RPMI8226 (cell line): ENCODE measurements at places on chromosomes 2 and 18.

DNA sequence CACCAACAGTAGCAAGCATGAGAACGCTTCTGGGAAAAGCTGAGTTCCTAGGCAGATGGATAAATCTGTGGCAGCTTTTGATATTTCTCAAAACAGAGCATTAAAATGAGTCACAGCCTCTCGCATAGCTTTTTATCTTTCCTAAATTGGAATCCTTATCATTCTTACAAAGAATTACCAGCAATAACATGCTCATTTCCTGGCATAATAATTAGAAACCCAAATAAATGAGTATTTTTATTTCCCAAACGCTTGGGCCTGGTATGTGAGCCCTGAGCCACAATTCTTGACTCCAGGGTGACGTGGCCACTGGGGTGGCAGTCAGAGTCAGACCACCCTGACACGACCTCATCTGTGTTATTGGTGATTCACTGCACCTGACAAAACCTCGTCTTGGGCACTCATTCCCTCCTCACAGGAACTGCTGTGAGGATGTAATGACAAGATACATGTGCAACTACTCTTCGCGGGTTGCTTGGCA is 210.7 kb downstream of the ARL4C start:
- DNase-seq: no peak

DNA sequence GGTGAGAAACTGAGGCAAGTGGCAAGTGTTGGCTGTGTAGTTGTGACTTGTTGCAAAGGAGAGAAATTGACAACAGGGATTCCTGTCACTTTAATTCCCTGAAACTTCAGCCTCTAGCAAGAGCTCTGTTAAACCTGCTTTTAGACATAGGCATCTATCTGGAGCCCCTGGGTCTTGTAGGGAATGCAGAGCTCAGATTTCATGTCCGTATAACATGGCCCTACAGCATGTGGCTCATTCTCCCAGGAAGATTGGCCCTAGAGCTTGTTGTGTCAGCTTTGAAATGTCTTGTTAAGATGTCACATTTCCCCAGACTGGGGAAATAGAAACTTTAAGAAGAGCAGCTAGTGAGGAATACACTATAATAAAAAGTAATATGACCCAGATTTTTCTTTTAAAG is 115.8 kb downstream of the POLE4 start:
- no peak for DNase-seq

- DNase-seq: no peak
Observed at GRCh38 chr2:17231394-17231965, 286.8 kb downstream of the RAD51AP2 start.

- no peak for DNase-seq
Observed at GRCh38 chr2:179800776-179801175, 60.6 kb downstream of the ZNF385B start.

- DNase-seq: peak; percentile 46
Observed at GRCh38 chr2:14722904-14723570, 90.5 kb downstream of the LRATD1 start.

- DNase-seq: peak; percentile 25
Observed at GRCh38 chr2:37344453-37345361, at the start of gene QPCT. TSS of gene QPCT (plus strand) at chr2:37344630. CDS start at chr2:37344732, 102 bp downstream.
